ENCODE measurements at places on chromosomes 13 and 19. TPM values are rescaled to one million over a fixed set of nuclear protein-coding genes. Genes with fewer than 3 reads are reported as not detected.

The GPR18 gene
- total RNA-seq = not detected

The S1PR4 gene
- 6.0 TPM for total RNA-seq

The PRDX2 gene
- 176 TPM for total RNA-seq

The CELF5 gene
- total RNA-seq = not detected

The TMPRSS9 gene
- total RNA-seq = not detected

The PSENEN gene
- 62.5 TPM for total RNA-seq

The SOX1 gene
- total RNA-seq = not detected

The ZNF468 gene
- total RNA-seq = 23.3 TPM

The URAD gene
- total RNA-seq = 195 TPM

The OR10H5 gene
- total RNA-seq = not detected

The TPTE2 gene
- not detected for total RNA-seq

The ARRDC5 gene
- total RNA-seq = not detected

The GZMM gene
- total RNA-seq = 1.1 TPM

The RELB gene
- total RNA-seq = 47.6 TPM

Data from transverse colon (tissue), 4 donors.